ENCODE measurements at places on chromosomes 5 and 9.

DNA sequence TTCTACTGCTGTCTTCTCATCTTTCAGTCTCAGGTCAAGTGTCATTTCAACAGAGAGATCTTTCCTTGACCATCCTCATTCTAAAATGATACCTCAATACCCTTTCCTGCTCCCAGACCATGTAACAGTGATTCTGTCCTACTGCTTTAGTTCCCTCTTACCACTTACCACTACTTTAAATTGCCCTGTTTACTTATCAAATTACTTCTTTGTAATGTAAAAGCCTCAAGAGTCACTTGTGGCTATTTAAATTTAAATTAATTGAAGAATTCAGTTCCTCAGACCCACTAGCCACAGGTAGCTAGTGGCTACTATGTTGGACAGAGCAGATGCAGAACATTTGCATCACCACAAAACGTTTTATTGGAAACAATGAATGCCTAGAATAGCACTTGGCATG, 217.3 kb downstream of the ADAMTS6 start:
- no peak for DNase-seq

DNA sequence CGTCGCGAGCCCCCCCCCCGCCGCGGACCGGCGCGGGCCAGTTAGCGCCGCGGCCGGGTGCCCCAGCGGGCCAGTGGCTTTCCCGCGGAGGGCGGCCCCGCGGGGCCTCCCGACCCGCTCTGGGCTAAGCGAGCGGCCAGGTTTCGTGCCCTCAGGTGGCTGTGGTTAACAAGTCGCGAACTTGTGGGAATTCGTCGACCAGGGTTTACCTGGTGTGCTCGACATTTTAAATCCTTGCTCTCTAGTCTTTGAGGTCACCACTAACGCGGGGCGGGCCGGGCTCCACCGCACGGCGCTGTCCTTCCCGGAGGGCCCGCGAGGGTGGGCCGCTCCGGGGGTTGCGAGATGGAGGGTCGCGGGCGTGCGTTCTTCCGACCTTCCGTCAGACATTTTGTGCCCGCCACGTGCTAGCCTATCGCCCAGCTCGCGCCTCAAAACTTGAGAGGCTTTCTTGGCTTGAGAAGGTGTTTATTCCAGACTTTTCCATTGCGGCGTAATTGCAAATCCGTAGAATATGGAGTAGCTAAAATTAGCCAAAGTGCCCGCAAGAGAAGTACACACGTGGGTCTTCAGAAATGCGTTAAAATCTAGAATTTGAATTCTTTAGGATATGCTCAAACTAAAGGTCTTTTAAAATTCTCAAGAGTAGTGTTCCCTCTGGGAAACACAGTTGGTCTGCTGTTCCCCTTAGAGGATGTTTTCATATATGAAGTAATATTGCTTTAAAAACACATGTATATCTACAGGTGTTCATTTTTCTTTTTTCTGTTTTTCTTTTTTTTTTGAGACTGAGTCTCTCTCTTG, 2.1 kb downstream of the ANP32B start:
- no peak for DNase-seq

DNA sequence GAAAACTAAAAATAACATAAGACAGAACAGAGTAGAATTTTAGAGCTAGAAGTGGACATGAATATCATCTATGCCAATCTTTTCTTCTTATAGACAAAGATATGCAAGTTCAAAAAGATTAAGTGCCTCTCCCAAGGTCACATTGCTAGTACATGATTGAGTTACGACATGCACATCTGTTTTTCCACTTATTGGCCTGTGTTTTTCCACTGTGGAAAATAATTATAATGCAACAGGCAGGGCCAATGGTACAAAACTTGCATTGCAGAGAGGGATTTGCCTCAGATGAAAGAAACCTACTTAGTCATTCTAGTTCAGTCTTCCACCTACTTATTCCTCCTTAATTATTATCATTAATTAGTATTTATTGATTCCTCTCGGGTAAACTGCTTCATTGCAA, 407.8 kb upstream of the SGCD start:
- DNase-seq = no peak

GRCh38 chr5:160787240-160787639, 64.8 kb downstream of the ATP10B start:
- no peak for DNase-seq

- no peak for DNase-seq
These were observed 246.1 kb downstream of the MARCHF11 start for GRCh38 chr5:15933259-15934207.

GRCh38 chr5:127492854-127493738, 24.3 kb upstream of the PRRC1 start:
- peak; percentile 50 for DNase-seq

GRCh38 chr5:64532657-64533056, 26.8 kb downstream of the RGS7BP start:
- no peak for DNase-seq

DNA sequence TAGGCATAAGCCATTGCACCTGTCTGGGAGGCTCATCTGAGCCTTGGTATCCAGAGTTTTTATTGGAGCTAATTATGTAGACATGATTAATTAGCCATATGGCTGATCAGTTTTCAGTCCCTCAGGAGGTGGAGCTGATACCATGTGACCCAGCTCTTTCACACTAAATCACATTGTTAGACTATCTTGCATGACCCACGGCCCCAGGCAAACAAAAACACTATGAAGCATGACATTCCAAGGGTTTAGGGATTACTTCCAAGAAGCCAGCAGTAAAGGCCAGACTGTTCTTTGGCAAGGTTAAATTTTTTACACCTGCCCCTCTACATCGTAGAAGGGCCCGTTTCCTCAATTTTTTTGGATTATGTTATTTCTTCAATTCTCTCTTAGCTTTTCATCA, 5.0 kb upstream of the C5orf24 start:
- no peak for DNase-seq

GRCh38 chr5:82074950-82075349, 103.1 kb downstream of the ATG10 start:
- peak; percentile 90 for DNase-seq

- DNase-seq = no peak
These were observed 353 bp downstream of the SH3PXD2B start for GRCh38 chr5:172453986-172454357.

GRCh38 chr5:79074641-79075040, 5.1 kb downstream of the BHMT2 start:
- DNase-seq = no peak

- DNase-seq = no peak
These were observed 15.4 kb downstream of the TMEM268 start for GRCh38 chr9:114626415-114627020.

DNA sequence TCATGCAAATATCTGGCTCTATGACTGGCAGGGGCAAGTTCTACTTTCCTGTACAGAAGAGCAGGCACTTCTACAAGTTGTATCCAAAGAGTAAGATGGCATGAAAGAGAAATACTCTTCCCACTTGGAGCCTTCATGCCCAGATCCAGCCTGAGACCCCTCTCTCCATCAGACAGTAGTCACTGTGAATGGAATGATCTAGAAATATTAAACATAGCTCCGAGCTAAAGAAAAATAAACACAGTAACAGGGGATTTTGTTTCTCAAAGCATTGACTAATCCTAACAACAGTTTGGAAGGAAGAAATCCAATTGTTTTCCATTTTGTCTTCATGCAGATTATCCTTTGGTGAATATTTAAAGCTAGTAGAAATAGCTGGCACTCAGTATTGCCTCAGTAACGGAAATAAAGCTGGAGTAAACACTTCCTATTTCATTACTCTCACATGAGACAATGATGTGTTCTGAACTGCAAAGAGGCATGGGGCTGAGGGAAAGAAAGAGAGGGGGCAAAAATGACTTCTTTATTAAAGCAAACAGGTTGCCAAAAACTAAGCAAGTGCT, 100.0 kb downstream of the SEMA5A start:
- DNase-seq = no peak

DNA sequence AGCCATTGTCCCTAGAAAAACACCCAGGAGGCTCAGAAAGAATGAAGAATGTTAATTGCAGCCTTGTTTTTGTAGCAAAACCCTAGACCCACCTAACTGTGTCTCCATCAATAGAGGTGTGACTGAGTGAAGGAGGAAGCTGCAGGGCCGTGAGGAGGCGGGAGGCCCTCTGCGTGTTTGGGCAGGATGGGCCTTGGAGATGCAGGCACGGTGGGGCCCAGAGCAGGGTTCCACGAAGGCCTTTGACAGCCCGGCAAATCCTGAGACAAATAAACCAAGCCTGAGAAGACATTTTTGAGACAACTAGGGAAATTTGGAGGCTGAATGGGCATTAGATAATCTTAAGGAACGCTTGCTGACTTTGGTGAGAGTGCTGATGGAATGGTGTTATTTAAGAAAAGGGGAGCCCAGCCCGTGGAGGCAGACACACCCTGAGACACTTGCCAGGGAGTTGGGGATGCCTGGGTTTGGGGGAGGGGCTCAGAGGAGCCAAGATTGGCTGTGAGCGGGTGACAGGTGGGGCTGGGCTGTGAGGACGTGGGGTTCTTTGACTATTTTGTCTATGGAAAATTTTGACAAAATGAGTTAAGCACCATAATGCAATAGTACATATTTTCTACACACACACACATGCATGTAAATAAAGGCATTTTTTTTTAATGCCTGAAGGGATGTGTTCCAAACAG, 48.8 kb downstream of the BARX1 start:
- DNase-seq = no peak

GRCh38 chr5:73691302-73692080, 65.5 kb downstream of the ARHGEF28 start:
- DNase-seq = no peak

DNA sequence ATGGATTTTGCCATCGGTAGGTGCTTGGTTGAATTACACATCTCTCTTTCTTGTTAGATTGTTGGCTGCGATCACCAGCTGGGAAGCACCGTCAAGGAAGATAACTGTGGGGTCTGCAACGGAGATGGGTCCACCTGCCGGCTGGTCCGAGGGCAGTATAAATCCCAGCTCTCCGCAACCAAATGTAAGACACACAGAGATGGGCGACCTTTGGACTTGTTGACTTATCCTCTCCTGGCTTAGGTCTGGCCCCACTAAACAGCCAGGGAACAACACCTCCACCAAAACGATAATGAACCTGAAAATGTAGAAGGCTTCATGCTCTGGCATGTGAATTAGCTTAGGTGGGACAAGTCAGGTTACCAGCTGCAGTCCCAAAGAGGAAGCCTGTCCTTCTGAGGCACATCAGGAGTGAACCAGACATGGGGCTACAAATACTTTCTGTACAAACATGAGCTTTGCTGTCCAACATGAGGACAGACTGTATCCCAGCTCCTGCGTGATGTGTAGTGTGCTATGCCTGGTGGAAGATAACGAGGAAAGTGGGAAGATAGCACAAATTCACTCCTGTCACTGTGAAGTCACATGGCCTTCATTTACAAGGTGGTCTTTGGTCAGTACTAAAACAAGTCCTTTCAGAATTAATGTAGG, 148.4 kb downstream of the ADAMTSL1 start:
- no peak for DNase-seq

DNA sequence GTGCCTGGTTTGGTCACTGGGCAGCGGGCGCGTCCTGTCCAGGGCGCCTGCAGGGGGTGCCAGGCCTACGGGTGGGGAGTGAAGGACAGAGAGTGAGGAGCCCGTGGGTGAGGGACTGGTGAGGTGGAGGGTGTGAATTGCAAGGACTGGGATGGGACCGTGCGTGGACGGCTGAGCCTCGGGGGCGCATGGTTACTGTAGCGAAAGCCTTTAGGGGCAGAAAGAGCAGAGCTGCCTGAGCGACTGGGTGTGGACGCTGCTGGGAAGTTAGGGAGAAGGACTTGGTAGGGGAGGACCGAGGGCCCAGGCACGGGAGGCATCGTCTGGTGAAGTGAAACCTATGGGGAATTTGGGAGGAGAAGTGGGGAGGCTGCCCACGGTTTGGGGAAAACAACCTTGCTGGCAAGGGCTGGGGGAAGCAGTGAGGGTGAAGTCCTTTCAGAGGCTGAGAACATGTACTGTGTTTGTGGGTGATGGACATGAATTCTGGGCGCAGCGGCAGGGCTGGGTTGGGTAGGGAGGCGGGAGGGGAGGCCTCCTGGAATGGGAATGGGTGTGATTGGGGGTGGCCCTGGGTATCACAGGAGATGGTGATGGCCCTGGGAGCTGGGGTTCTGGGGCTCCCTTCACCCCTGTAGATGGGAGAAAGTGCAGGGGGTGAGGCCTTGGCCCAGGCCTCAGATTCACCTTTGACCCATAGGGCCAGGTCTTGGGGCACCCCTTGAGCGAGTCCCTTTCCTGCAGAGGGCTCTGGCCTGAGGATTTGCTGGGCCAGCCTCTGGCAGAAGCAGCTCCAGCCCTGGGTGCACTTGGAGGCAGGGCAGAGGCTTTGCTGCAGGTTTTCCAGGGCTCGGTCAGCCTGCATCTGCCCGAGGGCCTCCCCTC, 1.7 kb upstream of the TOR4A start:
- DNase-seq = no peak

DNA sequence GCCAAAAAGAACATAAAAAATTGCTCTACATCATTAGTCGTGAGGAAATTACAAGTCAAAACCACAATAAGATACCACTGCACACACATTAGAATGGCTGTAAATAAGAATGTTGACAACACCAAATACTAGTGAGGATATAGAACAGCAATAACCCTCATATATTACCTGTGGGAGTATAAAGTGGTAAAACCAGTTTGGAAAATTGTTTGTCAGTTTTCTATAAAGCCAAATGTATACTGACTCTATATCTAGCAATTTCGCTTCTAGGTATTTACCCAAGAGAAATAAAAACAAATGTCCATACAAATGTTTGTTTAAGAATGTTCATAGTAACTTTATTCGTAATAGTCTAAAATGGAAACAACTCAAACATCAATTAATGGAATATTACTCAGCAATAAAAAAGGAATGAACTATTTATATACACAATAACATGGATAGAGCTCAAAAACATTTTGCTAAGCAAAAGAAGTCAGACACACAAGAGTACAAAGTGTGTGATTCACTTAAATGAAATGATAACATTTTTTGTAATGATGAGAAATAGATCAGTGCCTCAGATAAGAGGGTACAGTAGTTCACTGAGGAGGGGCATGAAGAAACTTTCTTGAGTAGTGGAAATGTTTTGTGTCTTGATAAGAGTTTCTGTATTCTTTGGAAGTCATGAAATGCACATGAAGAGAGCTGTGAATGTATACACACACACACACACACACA, 219.6 kb upstream of the ZNF462 start:
- no peak for DNase-seq

DNA sequence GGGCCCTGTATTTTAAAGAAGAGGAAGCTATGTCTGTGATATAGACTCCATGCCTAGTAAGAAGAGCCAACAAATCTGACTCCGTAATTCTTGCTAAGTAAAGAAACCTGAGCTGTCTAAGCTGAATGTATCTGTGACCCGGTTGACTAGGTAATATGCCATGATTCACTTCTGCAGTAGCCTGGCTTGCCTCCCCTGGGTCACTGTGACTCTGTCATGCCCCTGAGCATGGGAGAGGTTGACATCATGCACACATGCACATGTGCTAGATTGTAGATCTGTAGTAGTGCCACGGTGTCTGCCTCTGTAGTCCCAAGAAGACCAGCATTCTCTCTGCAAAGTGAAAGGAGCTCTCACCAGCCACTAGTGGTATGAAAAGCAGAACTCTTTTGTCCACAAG, 9.1 kb downstream of the SLC22A5 start:
- DNase-seq = no peak

- no peak for DNase-seq
These were observed 2.0 kb upstream of the PTGR1 start for GRCh38 chr9:111601237-111602018.
